Smooth muscle cell of the brain vasculature (primary cell): ENCODE measurements at places on chromosomes 5 and 9.

DNA sequence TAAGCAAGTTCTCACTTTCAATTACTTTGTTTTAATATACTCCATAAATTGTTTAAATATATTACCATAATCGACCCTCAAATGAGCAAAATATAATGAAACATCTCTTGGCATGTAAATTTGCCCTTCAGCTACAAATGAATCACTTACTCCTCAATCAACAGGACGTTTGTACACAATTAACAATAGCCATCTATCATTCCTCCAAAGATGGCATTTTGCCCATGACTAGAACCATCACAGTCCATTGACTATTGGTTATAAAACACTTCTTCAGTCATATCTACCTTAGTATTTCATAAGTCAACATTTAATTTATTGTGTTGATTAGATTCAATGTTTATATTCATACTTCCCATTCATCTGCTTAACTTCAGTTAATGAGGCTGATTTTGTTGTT lies 127.2 kb downstream of the CTNND2 start:
- DNase-seq = no peak

DNA sequence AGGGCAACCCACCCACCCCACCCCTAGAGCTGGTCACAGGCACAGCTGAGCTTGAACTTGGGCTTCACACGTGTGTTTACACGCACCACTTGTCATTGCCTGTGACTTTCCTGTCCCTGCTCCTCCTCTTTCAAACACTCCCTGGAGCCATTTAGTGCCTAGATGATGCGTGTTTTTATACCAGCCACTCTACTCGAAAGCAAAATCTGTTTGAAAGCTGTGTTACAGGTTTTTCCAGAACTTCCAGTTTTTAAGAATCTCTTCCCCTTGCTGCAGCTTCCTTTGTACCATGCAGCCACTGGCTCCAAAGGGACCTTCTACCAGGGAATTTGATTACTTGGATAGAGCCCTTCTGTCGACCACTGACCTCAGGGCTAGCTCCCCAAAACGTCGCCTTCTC lies 78.8 kb upstream of the SPRY4 start:
- DNase-seq = no peak

DNA sequence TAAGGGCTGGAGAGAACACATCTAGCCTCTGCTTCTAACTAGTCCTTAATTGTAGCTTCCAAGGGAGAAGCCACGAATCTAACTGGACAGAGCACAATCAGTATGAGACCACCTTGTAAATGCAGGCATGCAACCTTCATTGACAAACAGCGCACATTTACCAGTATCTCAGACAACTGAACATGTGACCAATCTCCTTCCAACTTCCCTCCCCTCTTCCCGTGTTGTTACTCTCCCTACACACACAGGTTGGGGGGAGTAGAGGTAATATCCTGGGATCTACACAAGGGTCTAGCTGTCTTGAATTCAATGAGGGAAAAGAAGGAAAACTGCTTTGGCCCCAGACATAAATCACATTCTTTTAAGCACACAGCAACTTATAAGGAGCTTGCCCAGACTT lies 77.6 kb downstream of the LIFR start:
- no peak for DNase-seq

DNA sequence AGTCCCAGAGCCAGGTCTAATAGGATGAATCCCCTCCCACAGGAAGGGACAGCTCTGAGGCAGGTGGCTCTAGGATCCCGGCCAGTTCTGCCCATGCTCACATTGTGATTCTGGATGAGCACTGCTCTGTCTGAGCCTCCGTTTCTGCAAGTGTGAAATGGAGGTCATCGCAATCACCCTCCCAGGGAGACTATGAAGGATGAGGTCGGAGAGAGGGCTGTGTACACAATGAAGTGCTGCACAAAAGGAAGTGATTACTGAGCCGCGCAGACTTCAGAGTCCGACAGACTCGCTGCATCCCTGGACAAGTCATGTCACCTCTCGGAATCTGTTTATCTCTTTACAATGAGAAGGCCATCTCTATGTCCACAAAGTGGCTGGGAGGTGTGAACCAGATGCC lies 21.7 kb downstream of the LHX6 start:
- no peak for DNase-seq

GRCh38 chr5:169764018-169764378 lies 126.9 kb downstream of the DOCK2 start:
- DNase-seq = no peak

DNA sequence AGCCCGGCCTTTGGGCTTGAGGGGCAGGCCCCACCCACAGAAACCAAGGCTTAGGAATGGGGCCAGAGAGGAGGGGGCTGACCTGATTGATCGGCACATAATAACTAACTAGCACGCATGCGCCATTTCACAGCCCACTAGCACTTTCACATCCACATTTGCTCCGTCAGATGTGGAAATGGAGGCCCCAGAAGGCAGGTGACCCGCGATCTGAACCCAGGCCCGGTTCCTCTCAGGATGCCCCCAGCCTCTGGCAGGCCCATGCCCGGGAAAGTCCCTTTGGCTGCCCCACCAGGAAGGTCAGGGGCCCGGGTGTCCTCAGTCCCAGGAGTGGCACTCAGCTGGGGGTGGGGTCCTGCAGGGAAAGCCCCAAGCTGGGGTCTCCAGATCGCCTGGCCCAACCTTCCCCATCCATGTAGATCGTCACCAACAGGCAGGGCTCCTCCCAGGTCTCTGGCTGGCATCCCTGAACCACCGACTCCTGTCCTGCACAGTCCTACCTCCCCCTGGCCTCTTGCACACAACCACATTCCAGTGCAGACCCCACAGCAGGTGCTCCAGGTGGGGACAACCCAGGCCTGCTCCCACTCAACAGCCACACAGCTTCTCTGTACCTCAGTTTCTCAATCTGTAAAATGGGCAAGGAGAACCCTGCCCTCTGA lies 46.7 kb downstream of the VAV2 start:
- no peak for DNase-seq

DNA sequence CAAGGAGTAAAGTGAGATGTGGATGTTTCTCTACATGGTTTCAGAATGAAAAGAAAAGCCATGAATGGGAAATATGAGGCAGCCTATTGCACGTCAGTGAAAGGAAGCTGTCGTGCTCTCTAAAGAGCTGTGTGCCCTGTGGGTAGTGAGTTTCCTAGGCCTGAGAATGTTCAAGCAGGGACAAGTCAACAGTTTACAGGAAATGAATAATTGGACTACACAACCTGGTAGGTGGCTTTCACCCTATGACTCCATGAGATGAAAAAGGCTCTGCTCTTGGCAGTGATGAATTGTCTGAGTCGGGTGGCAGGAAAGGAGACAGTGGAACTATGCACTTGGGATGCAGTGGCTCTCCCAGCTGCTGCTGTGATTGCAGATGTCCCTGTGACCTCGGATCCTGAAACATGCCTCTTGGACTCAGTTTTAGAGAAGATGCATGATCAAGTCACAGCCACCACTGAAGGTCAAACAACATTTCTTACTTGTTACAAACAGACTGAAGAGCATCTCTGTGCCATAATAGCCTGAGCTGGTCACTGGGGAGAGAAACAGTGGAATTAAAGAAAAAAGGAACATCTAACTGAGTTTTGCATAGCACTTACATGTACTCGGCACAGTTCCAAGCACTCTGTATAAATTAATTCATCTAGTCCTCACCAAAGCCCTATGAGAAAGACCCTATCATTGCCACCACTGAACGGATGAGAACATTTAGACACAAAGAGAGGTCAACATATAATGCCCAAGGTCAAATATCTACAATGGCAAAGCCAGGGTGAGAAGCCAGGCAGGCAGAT lies 293.7 kb downstream of the SPOCK1 start:
- DNase-seq = no peak

DNA sequence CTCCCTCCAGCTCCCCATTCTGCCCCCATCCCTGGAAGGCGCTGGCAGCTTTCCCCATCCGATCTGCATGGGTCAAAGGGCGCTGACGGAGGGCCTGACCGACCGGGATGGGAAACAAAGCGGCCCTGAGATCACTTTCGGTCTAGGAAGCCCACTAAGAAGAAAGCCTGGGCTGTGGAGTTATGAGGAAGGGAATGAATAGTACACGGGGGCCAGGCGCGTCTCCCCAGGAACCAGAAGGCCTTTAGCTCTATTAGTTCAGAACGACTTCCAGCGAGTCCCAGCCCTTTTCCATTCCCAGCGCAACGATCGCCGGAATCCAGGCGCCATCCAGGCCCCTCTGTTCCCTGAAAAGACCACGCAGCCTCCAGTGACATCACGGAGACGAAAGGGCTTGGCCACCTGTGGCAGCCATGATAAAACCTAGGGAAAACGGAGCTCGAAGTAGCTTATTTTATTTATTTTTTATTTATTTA lies 70.1 kb upstream of the CCDC180 start:
- no peak for DNase-seq

GRCh38 chr9:95874989-95875304 lies 544 bp upstream of the ERCC6L2 start:
- no peak for DNase-seq

GRCh38 chr5:13359344-13359743 lies 585.1 kb downstream of the DNAH5 start:
- no peak for DNase-seq

- DNase-seq = no peak
These were observed 97.1 kb downstream of the HSD17B3 start for GRCh38 chr9:96204853-96205252.

GRCh38 chr5:151670083-151670686 lies 16.5 kb downstream of the SPARC start:
- no peak for DNase-seq

DNA sequence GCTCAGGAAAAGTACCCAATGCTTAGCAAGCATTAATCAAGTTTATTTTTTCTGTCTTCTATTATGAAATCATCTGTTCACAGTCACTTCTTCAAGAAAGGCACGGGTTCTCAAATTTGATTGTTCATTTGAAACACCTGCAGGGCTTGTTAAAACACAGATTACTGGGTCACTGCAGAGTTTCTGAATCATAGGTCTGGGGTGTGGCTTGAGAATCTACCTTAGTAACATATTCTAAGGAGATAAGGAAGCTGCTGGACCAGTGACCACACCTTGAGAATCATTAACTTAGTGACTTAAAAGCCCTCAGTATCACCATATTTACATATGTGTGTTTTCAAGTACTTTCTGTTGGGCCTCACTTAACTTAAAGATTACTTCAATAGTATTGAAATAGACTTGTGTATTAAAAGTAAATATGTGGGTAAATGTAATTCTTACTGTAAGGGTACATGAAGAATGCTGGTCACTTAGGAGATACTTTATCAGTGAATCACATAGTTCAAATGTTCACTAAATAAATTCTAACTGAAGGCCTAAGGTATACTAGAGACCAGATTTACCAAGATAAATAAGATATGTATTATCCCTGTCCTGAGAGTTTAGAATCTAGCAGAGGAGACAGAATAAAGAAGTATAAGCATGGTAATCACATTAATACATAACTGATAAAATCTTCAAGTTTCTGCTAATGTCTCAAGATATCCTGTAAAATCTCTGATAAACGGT lies 1342.1 kb upstream of the C9orf72 start:
- DNase-seq = no peak

- no peak for DNase-seq
These were observed 16.7 kb downstream of the EXOC3 start for GRCh38 chr5:459562-460272.

GRCh38 chr5:121962958-121963357 lies 1.2 kb downstream of the SRFBP1 start:
- no peak for DNase-seq

DNA sequence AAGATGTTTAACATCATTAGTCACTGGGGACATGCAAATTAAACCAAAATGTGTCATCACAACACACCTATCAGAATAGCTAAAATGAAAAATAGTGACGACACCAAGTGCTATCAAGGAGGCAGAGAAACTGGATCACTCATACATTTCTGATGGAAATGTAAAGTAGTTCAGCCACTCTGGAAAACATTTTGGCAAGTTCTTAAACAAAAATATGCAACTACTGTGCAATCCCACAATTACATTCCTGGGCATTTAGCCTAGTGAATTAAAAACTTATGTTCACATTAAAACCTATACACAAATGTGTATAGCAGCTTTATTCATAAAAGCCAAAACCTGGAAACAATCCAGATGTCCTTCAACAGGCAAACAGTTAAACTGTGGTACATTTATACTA lies 53.1 kb downstream of the SVEP1 start:
- DNase-seq = no peak

DNA sequence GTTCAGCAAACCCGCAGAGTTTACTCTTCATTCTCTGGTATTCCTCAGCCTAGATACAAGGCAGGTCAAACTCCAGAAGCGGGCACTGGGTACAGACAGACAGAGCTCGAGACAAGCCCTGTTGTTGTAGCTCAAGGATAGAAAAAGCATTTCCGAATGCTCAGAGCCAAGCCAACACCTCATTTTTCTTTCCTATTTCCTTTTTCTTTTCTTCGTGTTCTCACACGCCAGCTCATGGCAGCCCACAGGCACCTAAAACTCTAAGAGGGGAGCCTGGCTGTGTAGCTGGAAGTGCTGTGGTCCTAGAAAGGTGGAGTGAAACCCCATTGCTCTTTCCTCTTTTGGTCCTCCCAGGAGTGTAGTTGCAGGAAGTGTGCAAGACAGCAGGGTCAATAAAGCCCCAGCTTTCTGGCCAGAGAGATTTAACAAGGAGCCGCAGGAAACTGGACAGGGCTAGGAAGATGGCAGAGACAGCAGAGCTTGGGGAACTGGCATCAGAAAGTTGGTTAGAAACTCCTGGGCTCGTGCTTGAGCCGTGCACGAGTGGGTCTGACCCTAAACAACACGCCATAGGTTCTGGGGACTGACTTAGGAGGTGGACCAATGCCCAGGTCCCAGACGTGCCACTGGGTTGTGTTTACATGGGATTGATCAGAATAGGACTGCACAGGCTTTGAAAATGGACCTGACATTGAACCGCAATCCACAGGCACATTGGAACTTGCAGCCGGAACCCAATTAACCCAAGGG lies 41.6 kb downstream of the ADAMTS2 start:
- no peak for DNase-seq

GRCh38 chr5:132971483-132972435 lies 8.3 kb upstream of the AFF4 start:
- no peak for DNase-seq

DNA sequence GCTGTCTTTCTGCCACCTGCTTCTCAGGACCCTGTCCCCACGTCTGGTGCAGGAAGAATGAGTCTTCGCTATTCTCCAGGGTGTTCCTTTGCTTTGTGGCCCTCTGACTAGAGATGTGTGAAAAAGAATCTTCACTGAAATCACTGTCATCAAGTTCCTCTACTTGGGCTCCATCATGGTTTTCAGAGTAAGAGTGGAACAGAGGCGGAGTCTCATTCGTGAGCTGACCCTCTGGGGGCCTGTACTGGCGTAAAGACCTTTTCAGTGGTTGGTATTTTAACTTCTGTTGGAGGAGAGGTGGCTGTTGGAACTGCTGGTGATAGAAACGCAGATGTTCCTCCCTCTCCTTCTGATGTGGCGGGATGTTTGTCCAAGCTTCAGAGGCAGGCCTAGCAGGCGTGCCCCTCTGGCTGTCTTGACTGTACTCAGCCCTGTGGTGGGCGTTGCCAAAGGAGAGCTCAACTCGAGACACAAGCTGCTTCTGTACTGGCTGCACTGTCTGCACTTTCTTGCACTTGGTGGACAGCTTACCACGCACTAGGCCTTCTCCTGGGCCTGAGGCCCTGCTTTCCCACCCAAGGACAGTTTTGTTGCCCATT lies 72.0 kb downstream of the KIF24 start:
- DNase-seq = no peak
